A549 treated with Hydrocortisone at 1 μM for 4 hours (cell line): ENCODE measurements at places on chromosomes 2 and 18. TPM values are rescaled to one million over a fixed set of nuclear protein-coding genes. Genes with fewer than 3 reads are reported as not detected.

CCL20 gene
- total RNA-seq: 3.4 to 7.8 TPM (median 6.1 TPM) in 5 replicates

ZFP36L2 gene
- 31.3 to 42.3 TPM (median 38.8 TPM) in 5 replicates for total RNA-seq

CACNB4 gene
- total RNA-seq: 0.09 to 0.26 TPM (median 0.15 TPM) in 5 replicates

STK39 gene
- total RNA-seq: 14.0 to 19.8 TPM (median 17.3 TPM) in 5 replicates

TET3 gene
- total RNA-seq: 7.5 to 11.3 TPM (median 9.3 TPM) in 5 replicates

ADD2 gene
- total RNA-seq: 18.8 to 28.6 TPM (median 25.3 TPM) in 5 replicates

NT5DC4 gene
- not detected in 5 replicates for total RNA-seq

MEP1B gene
- total RNA-seq: 0.06 to 0.10 TPM in 2 of 5 replicates, not detected in the others

TRIM43 gene
- 0.07 to 0.15 TPM (median 0.08 TPM) in 3 of 5 replicates, not detected in the others for total RNA-seq

RABL2A gene
- total RNA-seq: 7.7 to 10.2 TPM (median 8.6 TPM) in 5 replicates

CDK15 gene
- total RNA-seq: not detected in 5 replicates

ANKRD30BL gene
- not detected in 5 replicates for total RNA-seq

SERPINB10 gene
- total RNA-seq: not detected in 5 replicates

PLCL1 gene
- total RNA-seq: 0.01 TPM in 1 of 5 replicates, not detected in the others

HOXD12 gene
- not detected in 5 replicates for total RNA-seq

UPP2 gene
- total RNA-seq: not detected in 5 replicates

ZSWIM2 gene
- not detected in 5 replicates for total RNA-seq

PSMA8 gene
- total RNA-seq: not detected in 5 replicates

DNAJC5G gene
- total RNA-seq: not detected in 5 replicates

CHST9 gene
- not detected in 5 replicates for total RNA-seq

FBXO48 gene
- total RNA-seq: 0.45 to 0.59 TPM (median 0.56 TPM) in 5 replicates

CHRNG gene
- total RNA-seq: not detected in 5 replicates

NT5C1B gene
- total RNA-seq: not detected in 5 replicates

XPO1 gene
- 94.4 to 157 TPM (median 120 TPM) in 5 replicates for total RNA-seq

GATA6 gene
- total RNA-seq: 1.4 to 1.7 TPM (median 1.4 TPM) in 5 replicates

ZNF521 gene
- not detected in 5 replicates for total RNA-seq

PECR gene
- total RNA-seq: 13.8 to 17.7 TPM (median 15.6 TPM) in 5 replicates

CABYR gene
- 13.8 to 18.9 TPM (median 14.4 TPM) in 5 replicates for total RNA-seq

TMEM200C gene
- total RNA-seq: not detected in 5 replicates

DHRS9 gene
- total RNA-seq: 3.0 to 4.7 TPM (median 3.9 TPM) in 5 replicates

CXCR1 gene
- total RNA-seq: not detected in 5 replicates

CLEC4F gene
- total RNA-seq: not detected in 5 replicates

YES1 gene
- total RNA-seq: 16.6 to 32.6 TPM (median 21.2 TPM) in 5 replicates

SERPINB4 gene
- total RNA-seq: 0.09 to 0.25 TPM (median 0.18 TPM) in 4 of 5 replicates, not detected in the other

HOXD10 gene
- 4.2 to 5.9 TPM (median 5.8 TPM) in 5 replicates for total RNA-seq

EEF1B2 gene
- 1,039 to 1,164 TPM (median 1,070 TPM) in 5 replicates for total RNA-seq

GPR55 gene
- not detected in 5 replicates for total RNA-seq

DOK6 gene
- not detected in 5 replicates for total RNA-seq

ZNF385B gene
- 0.21 to 0.22 TPM in 2 of 5 replicates, not detected in the others for total RNA-seq

SP140 gene
- total RNA-seq: 0.16 to 0.29 TPM in 2 of 5 replicates, not detected in the others

TMEM178A gene
- 0.08 to 0.25 TPM (median 0.12 TPM) in 5 replicates for total RNA-seq

CDK5R2 gene
- 4.4 to 6.8 TPM (median 6.5 TPM) in 5 replicates for total RNA-seq

GNLY gene
- total RNA-seq: 0.08 to 0.31 TPM (median 0.18 TPM) in 5 replicates

ERBB4 gene
- not detected in 5 replicates for total RNA-seq

DCDC2C gene
- 0.21 to 0.56 TPM (median 0.40 TPM) in 4 of 5 replicates, not detected in the other for total RNA-seq

CCBE1 gene
- total RNA-seq: 9.7 to 14.4 TPM (median 13.0 TPM) in 5 replicates

SULT1C2 gene
- 0.36 to 0.78 TPM (median 0.43 TPM) in 5 replicates for total RNA-seq

CYP1B1 gene
- 3.8 to 5.5 TPM (median 5.2 TPM) in 5 replicates for total RNA-seq

AOX1 gene
- 4.1 to 8.6 TPM (median 4.8 TPM) in 5 replicates for total RNA-seq
